Activated T-helper 1 cell treated with anti-CD3 and anti-CD28 coated beads, Interleukin-2, amount 50 U/mL, for 16 hours (primary cell): ENCODE measurements at places on chromosomes 12 and 14.

- DNase-seq: no peak
Observed at GRCh38 chr12:12839873-12840579, 26.9 kb downstream of the DDX47 start.

DNA sequence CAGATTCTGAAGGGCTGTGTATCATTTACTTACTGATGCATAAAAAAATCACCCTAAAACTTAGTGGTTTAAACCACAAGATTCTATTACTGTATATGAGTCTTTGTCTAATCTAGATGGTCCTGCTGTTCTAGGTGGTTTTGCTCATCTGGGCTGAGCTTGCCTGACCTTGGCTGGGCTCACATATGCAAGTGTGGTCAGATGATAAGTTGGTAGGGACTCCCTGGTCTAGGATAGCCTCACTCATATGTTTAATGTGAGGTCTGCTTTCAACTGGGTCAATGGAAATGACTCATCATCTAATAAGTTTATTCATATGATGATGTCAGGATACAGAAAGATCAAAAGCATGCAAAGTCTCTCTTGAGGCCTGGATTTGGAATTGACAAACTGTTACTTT is 887.8 kb downstream of the TRHDE start:
- no peak for DNase-seq

- no peak for DNase-seq
Observed at GRCh38 chr12:119235197-119235751, 56.5 kb downstream of the HSPB8 start.

GRCh38 chr12:22160396-22161003 is 114.5 kb downstream of the CMAS start:
- no peak for DNase-seq

- no peak for DNase-seq
Observed at GRCh38 chr12:66851134-66851533, 172.3 kb upstream of the GRIP1 start.

- DNase-seq: no peak
Observed at GRCh38 chr12:131700271-131700670, 10.6 kb upstream of the SFSWAP start.

GRCh38 chr12:122326586-122326985 is 60.3 kb upstream of the VPS33A start:
- DNase-seq: no peak

DNA sequence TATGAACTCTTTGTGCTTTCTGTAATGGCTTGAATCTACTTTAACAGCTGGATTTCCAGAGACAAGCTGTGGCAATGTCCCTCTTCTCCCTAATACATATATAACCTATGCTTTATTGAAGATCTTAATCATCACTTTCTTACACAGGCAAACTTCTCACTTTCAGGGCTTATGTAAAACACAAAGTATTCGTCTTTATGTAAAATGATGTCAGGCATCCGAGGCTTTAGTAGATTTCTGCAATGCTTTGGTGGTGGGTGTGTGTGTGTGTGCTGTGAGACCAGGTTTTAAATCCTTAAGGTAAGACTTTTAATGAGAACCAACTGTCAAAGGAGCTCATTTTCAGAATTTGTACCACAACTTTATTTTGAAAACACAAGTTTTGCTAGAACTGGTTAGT is 70.0 kb upstream of the HMGA2 start:
- no peak for DNase-seq

DNA sequence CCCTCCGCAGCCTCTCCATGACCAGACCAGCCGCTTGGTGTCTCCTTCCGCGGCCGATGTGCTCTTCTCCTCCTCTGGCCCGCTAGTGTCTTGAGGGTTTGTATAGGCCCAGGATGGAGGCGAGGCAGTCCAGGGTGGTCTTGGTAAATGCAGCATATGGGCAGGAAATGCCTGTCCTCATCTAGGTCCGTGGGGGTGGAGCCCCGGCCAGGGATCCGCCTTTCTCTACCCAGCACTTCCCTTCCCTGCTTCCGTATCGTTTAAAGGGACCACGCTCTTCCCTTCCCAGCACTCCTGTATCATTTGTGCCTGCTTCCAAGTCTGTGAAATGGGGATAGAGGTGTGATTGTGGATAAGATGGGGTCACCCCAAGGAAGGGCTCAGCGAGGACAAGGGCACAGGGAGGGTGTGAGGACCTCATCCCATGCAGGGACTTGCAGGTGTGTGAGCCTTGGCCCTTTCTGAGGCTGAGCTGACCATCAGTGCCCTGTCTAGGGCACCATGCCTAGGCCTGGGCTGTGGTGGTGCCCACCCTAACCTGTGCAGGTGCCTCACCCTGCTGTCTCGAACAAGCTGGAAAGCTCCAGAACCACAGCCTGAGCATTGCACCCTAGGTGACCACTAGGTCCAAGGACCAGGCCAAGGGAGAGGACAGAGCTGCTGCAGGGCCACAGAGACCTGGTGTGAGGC is 326.8 kb upstream of the RTL1 start:
- no peak for DNase-seq

GRCh38 chr12:62659453-62660295 is 193.0 kb downstream of the MON2 start:
- no peak for DNase-seq

DNA sequence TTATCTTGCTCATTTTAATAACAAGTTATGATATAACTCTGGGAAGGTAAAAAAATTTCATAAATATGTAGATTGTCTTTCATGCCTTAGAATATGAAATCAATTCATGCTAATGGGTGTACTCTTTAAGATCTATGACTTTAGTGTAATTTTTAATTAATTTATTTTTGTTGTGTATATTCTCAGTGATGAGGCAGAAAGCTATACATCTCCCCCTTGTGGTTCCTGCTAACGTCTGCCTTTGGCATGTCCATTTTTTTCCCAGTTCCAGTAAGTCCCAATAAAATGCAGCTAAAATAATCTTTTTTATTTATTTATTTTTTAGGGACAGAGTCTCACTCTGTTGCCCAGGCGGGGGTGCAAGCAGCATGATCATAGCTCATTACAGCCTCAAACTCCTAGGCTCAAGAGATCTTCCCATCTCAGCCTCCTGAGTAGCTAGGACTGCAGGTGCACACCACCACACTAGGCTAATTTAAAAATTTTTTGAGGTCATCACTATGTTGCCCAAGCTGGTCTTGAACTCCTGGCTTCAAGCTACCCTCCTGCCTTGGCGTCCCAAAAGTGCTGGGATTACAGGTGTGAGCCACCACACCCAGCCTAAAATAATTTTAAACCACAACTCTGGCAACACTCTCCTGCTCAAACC is 3.3 kb upstream of the CHURC1 start:
- DNase-seq: no peak
